ENCODE measurements at places on chromosomes 1 and 21. TPM values are rescaled to one million over a fixed set of nuclear protein-coding genes. Genes with fewer than 3 reads are reported as not detected.

OR6K6 gene
- not detected for total RNA-seq

LCE1D gene
- not detected for total RNA-seq

GRCh38 chr1:36715797-36716196, 233.1 kb upstream of the CSF3R start:
- DNase-seq = no peak

DNA sequence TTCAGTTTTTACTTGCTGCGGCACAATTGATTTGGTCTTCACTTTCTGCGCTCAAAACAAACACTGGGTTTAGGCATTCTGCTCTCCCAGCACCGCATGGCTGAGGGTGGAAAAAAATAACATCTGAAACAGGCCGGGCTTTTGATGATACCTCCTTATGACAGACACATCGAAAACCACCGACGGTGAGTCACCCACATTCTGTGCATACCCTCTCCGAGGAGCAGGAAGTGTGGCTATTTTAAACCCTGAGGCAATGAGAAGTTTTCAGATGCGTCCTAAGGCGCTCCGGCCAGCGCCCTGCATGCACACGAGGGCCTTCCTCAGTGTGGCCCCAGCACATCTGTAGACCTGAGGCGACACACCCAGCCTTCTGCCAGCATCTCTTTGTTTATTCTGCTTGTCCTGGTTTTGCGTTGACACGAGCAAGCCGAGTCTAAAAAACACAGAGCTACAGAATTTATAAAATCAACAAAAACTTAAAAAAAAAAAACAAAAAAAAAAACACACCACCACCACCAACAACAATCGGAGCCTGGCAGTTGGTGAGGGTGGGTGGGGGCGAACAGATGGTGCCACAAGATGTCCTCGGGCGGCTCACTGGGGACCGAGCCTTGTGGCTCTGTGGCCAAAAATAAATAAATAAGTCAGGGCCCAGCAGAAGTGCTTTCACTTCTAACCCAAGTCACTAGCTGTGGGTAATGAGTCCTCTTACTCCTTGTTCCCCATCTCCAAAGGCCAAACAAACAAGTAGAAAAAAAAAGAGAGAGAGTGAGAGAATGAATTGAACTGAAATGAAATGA, 162.6 kb upstream of the IRF2BP2 start:
- DNase-seq = peak; percentile 95

DNA sequence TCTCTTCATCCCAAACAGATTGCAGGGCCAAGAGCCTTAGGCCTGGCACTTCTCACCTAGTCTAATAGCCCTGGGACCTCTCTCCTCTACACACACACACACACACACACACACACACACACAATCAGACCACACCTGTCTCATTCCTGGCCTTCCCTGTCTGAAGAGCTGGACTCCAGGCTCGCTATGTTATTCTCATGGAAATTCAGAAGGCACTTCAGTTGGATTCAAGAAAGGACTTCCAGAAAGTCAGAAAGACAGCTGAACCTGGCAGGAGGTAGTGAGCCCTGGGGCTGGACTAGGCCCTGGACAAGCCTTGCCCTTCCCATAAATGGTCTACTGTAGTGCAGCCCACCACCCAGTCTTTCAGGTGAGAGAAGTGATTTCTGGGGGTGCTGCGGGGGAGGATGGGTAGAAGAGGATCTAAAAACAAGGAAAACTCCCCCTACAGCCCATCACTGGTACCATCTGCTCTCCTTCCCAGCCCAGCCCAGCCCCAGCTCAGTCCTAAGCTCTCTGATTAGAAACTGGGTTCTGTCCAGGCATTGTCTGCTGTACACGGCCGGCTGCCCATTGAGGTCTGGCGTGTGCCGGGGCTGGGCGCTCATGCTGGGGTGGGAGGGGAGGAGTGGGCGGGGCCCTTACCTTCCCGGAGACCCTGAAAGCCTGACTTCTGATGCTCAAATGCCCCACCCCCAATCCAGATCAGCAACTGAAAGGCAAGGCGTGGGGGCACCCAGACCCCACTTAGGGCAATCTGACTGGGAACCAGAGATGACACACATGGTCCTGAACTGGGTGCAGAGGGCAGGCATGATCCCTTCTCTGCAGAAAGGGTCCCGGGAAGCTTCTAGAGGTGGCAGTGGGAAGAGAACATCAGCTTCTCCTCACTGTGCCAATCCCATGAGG, 2.5 kb downstream of the KIF21B start:
- peak; percentile 77 for DNase-seq

GRCh38 chr1:30526652-30527345, 196.6 kb downstream of the MATN1 start:
- no peak for DNase-seq

DNA sequence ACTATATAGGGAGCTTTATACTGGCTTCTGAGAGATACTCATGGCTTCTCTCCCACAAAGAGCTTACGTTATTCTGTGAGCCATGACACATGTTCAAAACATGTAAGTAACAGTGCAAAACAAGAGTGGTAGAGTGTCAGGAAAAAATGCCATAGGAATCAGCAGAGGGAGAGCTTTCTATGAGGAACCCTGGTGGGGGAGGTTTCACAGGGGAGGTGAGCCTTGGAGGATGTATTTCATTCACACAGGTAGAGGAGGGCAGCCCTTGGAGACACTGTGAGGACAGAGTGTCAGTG, 72.7 kb upstream of the LYST start:
- DNase-seq = no peak

- no peak for DNase-seq
These were observed 6.9 kb upstream of the DNAH14 start for GRCh38 chr1:224922404-224923164.

Data from activated CD4-positive, alpha-beta T cell treated with anti-CD3 and anti-CD28 coated beads, Interleukin-2, amount 10 ng/mL, durations not matched to agents 24 days and 14 days (primary cell).